Renal cortical epithelial cell (primary cell): ENCODE measurements at places on chromosomes 16 and 17. TPM values are rescaled to one million over a fixed set of nuclear protein-coding genes. Genes with fewer than 3 reads are reported as not detected.

The KRTAP4-9 gene
- not detected in 2 replicates for total RNA-seq

The RAB37 gene
- 0.20 and 0.52 TPM in 2 replicates for total RNA-seq

The SEC14L5 gene
- 0.10 TPM in 1 of 2 replicates, not detected in the other for total RNA-seq

The KRT25 gene
- total RNA-seq, result not detected in 2 replicates

The KRTAP2-2 gene
- 0.15 TPM in 1 of 2 replicates, not detected in the other for total RNA-seq

The TP53TG3D gene
- not detected in 2 replicates for total RNA-seq

The SKAP1 gene
- 11.9 and 15.6 TPM in 2 replicates for total RNA-seq

The OSBPL7 gene
- 6.6 and 11.3 TPM in 2 replicates for total RNA-seq

The GPRC5B gene
- 3.8 and 34.0 TPM in 2 replicates for total RNA-seq

The TUBB3 gene
- total RNA-seq, result 368 and 1,261 TPM in 2 replicates

The KCNJ16 gene
- total RNA-seq, result 116 and 345 TPM in 2 replicates

The CDH1 gene
- 31.4 and 94.8 TPM in 2 replicates for total RNA-seq

DNA sequence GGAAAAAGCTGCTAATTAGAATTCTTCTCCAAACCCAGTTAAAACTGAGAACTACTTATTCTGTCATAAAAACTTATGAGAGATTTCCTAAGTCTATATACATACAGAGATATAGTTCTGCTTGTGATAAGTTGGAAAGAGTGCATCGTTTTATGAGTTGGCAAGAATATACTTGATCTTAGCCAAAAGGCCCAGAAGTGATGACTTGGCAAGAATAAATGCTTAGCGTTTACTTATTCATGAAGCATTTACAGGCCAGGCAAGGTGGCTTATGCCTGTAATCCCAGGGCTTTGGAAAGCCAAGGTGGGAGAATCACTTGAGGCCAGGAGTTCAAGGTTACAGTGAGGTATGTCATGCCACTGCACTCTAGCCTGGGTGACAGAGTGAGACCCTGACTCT lies 81.7 kb downstream of the CYB561 start:
- DNase-seq, result no peak

GRCh38 chr16:71287911-71288310 lies 1.3 kb downstream of the CMTR2 start:
- peak; percentile 79 for DNase-seq

- DNase-seq, result no peak
Observed at GRCh38 chr17:31452561-31453110, 61.2 kb downstream of the RAB11FIP4 start.

DNA sequence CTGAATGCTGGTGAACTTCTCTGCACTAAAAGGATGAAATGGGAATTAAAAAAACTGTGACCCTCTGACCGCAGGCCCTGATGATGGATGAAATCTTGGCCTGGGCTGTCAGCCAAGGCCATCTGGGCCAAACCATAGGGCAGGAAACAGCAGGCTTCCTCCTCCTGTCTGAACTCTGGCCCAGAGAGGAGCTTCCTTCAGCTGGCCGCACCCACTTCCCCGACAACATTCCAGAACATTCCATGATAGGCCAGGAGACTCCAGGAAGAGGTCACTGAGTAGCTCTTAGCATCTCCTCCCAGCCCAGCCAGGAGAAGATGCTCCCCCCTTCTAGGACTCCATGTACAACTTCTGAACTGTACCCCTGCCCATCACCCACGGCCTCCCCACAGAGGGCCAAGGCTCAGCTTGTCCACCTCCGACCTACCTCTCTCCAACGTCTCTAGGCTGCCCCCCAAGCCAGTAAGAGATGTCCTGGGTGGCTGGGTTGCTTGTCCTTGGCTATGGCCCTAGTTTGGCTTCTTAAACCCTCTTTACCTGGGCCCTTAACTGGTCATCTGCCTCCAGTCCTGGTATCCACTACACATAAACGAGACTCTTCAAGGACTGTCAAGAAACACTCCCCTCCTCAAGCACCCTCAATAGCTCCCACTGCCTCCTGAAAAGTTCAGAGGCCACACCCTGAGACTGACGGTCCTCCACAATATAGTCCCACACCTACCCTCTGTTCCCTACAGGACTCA lies 1.7 kb downstream of the RPH3AL start:
- peak; percentile 81 for DNase-seq

GRCh38 chr16:27531186-27531585 lies 18.5 kb downstream of the GTF3C1 start:
- no peak for DNase-seq

GRCh38 chr16:69382421-69382820 lies 3.4 kb downstream of the TERF2 start:
- no peak for DNase-seq

DNA sequence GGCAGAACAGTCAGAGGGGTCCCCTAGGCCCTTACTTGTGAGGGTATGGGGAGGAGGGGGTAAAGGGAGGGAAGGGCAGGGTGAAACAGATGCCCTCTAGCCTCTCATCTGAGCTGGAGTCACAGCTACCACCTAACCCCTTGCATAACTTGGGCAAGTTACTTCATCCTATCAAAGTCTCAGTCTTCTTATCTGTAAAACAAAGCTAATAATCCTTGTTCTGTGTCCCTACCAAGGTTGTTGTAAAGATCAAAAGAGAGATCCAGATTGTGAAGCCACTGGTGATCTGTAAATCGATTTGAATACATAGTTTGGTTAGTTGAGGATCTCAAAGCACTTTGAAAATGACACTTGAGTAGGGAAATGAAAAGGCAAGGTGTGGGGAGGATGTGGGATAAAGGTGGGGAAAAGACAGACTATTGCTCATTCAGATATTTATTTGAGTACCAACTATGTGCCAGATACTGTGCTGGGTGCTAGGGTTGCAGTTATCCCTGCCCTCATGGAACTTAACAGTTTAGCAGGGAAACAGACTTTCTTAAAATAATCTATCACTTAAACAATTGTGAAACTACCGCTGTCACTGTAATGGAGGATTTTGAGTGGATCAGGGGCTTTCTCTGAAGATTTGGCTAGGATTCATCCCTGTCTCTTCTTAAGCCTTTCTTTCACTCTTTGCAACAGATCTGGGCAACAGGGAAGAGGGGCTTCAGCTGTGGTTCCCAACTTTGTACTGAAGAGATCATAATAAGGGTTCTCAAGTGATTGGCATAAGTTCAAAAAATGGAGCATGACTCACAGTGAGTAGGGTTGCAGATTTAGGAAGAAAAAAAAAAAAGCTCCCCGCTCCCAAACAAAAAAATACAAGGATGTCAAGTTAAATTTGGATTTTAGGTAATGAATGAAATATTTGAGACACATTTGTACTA lies 3.0 kb downstream of the HEATR9 start:
- peak; percentile 38 for DNase-seq

DNA sequence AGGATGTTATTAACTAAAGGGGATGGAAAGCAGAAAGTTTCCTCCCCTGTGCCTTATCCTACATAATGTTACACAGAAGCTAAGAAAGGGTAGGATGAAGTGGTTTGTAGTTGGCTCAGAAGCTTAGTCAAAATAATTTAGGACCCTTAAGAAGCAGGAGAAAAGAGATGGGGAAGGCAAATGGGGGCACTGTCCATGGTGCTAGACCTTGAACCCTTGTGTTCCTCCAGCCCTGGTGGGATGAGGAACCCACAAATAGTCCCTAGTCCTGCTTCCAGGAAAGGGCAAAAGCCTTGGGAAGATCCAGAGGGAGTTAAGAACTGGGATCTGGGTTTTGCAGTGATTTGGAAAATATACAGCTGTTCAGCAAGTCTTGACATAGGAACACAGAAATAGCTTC lies 54.5 kb downstream of the SLC5A11 start:
- no peak for DNase-seq

DNA sequence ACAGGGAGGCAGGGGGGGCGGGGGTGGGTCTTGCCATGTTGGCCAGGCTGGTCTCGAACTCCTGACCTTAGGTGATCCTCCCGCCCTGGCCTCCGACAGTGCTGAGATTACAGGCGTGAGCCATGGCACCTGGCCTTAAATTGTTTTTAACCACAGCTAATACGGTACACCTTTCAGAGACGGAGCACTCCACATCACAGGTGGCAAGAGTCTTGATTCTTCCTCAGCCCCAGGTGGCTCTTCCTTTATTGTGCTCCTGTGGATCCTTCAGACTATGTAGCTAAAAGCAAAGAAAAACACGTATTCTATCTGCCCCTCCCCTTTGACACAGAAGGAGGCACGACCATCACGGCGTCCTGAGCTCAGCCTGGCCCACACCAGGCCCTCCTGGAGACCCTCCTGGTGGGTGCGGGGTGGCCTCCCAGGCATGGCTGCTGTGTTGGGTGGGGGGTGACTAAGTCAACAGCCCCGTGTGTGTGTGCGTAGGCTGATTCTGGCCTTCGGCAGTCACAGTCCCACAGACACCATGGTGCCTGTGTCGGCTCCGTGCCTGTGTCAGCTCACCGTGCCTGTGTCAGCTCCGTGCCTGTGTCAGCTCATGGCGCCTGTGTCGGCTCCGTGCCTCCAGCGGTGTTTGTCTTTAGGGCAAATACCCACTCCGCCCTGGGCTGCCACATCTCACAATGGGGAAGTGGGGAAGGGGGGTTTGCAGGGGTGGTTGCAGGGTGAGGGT lies 10.8 kb upstream of the SECTM1 start:
- no peak for DNase-seq

- no peak for DNase-seq
Observed at GRCh38 chr17:79835953-79836509, 3.2 kb downstream of the CBX4 start.

DNA sequence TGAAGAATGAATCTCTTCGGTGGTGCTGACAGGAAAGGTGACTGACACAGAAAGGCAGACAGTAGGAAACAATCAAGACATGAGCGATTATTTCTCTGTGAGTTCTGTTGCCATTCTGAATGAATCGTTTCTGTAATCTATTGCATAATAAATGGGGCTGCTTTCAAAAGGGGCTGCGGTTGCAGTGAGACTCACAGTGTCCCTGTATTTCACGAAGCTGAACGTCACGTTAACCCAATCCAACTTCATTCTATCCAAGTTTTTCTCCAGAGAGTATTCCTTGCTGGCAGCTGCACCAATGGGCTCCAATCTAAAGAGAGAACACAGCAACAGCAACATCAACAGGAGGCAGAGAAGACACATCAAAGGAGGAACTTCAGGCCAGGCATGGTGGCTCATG lies 75.4 kb downstream of the DNAH3 start:
- DNase-seq, result no peak

DNA sequence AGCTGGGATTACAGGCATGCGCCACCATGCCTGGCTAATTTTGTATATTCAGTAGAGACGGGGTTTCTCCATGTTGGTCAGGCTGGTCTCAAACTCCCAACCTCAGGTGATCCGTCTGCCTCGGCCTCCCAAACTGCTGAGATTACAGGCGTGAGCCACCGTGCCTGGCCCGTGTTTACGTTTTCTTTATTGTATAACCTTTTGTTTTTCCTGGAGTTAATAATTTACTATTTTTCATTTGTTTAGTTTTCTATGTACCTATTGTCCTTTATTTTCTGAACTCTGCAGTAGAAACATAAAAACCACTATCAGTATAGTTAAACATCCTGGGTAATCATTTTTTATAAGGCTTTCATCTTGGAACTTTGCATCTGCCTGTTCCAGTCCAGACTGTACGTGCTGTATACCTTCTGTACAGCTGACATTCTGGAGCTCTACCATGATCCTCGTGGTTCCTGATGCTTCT lies 73.6 kb downstream of the PPM1E start:
- DNase-seq, result no peak

- DNase-seq, result no peak
Observed at GRCh38 chr16:11459722-11460121, 114.5 kb downstream of the RMI2 start.

DNA sequence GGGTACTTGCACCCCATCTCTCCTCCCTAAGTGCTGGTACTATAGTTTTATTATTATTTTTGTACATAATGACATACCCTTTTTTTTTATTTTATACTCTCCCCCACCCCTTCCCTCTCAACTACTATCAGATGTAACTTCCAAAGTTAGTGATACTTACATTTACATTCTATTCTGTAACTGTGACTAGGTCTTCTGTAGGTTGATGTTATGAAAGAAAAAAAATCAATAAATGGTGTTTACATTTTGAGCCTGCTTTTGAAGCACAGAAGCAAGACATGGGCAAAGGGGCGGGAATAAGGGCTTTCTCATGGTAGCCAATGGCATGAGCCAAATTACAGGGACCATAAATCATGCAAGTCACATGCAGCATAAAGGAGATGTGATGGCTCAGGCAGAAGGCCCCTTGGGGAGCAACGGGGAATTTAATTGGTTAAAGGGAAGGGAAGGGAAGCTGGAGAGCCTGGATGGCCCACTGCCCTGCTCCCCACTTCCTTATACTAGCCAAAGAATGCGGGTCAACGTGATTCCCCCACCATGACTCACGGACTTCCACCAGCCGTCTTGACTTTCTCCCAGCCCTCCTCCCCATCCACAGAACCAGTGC lies 2.4 kb upstream of the ACSF2 start:
- DNase-seq, result peak; percentile 72

- DNase-seq, result no peak
Observed at GRCh38 chr16:79162977-79163376, 437.6 kb downstream of the MAF start.

GRCh38 chr17:64775701-64776570 lies 113.8 kb upstream of the SMURF2 start:
- no peak for DNase-seq

GRCh38 chr16:89738538-89739317 lies 17.4 kb downstream of the ZNF276 start:
- DNase-seq, result no peak

GRCh38 chr16:11740567-11740966 lies 2.1 kb downstream of the TXNDC11 start:
- no peak for DNase-seq

DNA sequence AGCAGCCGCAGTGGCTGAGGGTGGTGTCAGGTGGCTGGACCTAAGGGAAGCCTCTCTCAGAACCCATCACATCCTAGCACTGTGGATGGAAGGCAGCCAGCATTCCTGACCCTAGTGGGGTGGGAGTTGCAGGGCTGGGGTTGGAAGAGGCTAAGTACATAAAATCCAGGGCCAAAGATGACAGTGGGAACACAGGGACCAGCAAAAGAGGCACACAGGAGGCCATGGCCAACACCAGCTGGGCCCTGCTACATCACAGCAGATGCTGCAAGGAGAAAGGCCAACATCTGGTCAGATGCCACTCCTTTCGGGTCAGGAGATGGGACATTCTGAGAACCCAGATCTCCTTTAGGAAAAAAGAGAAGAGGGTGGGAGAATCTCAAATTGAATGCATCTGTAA lies 415.4 kb downstream of the SLC39A11 start:
- no peak for DNase-seq
